ENCODE measurements at places on chromosomes 4 and X.

DNA sequence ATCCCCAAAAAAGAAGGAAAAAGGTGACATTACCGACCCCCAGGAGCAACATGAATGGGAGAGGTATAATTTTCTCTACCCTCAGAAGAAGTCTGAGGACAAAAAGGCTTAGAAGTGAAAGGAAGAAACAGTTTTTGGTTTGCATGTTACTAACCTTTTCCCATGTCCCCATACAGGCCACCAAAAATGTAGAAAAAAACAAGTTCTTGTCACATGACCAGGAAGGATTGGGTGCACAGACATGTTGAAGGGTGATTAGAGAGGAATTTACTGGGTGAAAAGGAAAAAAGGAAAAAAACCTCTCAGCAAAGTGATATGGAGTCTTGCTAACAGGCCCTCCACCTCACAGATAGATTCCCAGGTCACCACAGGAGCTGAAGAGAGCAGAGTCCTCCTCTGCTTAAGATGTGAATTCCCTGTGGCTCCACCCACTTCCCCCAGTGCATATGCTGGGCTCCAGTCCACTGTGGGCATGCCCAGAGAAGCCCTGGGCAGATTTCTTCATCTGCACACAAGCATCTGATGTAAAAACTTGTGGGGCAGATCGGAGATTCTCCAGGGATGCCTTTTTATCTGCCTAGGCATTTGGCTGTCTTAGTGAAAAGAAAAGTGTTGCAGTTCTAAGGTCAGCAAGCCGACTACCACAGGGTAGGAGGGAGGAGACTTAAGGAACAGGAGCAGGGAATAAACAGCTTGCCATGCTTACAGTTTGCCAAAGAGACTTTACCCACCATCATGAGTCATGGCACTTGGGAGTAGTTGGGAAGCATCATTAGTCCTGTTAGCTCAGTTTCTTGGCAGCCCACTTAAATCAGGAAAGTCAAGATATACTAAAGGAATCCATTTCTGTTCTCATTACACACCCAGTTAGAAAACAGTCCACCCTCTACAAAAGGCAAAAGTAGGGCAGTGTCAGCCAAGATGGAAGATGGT is 25.0 kb upstream of the PASD1 start:
- no peak for DNase-seq

GRCh38 chr4:78409612-78410202 is 141.9 kb upstream of the ANXA3 start:
- no peak for DNase-seq

- DNase-seq, result no peak
These were observed 221.2 kb downstream of the KLHL13 start for GRCh38 chrX:117895418-117895817.

- DNase-seq, result no peak
These were observed 544.0 kb upstream of the AMOT start for GRCh38 chrX:113384628-113385027.

DNA sequence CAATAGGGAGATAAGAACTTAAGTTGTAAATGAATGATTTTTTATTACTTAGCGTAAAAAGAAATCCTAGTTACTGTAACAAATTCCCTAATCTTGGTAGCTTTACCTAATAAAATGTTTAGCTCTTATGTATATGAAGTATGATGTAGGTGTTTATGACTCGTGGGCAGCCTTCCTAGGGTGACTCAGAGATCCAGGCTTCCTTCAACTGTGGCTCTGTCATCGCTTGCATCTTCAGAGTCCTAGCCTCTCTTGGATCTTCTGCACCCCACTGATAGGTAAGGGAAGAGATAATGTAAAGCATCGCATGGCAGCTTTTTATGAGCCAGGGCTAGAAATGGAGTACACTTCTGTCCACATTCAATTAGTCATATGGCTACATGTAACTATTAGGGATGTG is 165.6 kb upstream of the GLRA2 start:
- DNase-seq, result no peak

GRCh38 chr4:124044867-124045266 is 648.3 kb downstream of the SPRY1 start:
- DNase-seq, result no peak

GRCh38 chrX:13721819-13722519 is 12.5 kb downstream of the TRAPPC2 start:
- no peak for DNase-seq

DNA sequence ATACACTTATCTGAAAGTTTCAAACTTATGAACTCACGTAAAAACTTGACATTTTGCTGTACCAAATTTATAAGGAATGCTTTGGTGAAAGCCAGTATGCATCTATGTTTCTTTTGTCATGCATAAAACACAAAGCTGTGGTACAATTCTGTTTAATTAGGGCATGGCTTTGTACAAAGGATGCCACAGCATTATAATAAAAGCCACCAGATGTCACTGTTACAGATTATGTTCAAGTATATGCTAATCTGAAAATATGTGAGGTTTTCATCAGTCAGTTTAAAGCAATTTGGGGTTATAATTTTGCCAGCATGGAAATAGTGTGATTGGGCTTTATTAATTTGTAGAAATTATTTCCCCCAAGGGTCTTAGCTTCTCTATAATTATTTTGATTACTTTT is 69.0 kb downstream of the ATOH1 start:
- DNase-seq, result no peak

- no peak for DNase-seq
These were observed 60.4 kb downstream of the CD40LG start for GRCh38 chrX:136708348-136708747.

- DNase-seq, result no peak
These were observed at the start of gene ZFP92 for GRCh38 chrX:153411255-153411987. TSS of gene ZFP92 (plus strand) at chrX:153411472. CDS start at chrX:153418323, 6,851 bp downstream.

GRCh38 chrX:7996414-7996813 is 69.2 kb upstream of the PNPLA4 start:
- peak; percentile 16 for DNase-seq

- DNase-seq, result no peak
These were observed 16.1 kb downstream of the PGAM4 start for GRCh38 chrX:77953302-77953701.

DNA sequence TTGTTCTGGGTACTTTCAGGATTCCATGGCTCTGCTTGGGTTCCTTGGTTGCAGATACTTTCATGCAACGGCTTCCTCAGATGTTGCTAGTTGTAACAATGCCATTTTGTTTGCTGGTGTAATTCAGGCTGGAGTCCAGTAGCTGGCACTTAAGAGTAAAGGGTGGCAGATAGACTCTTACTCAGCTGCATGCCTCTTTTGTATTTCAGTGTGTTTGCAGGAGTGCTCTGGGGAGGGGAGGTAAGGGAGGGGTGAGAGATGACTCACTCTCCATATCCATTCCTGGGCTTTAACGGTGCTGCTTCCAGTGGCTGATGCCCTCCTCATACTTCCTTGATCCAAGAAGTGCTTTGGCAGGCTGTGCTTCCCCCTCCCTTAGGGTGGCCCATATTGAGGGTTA is 155.2 kb downstream of the ZNF330 start:
- DNase-seq, result no peak

- DNase-seq, result no peak
These were observed 58.8 kb downstream of the RHOH start for GRCh38 chr4:40255393-40256281.

- no peak for DNase-seq
These were observed 60.5 kb upstream of the SLC25A4 start for GRCh38 chr4:185082561-185082960.

- DNase-seq, result no peak
These were observed 25.2 kb downstream of the BMX start for GRCh38 chrX:15525664-15526416.

- DNase-seq, result no peak
These were observed 210.8 kb downstream of the MGST2 start for GRCh38 chr4:139876337-139876941.

DNA sequence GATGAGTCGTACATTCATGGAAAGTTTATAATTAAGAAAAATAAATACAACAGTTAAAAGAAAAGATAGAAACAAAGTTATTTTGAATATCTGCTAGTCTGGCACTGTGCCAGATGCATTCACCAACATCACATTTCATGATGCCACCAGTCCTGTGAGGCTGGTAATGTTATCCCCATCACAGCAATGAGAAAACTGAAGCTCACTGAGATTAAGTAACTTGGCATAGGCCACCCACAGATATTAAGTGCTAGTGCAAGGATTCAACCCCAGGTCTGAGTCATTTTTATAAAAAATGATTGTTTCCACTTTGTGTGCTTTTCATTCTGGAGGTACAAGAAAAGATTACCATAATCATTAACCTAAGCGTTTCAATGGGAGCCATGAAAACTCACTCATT is 65.0 kb upstream of the IL15 start:
- DNase-seq, result no peak

GRCh38 chr4:165184220-165184619 is 23.1 kb upstream of the KLHL2 start:
- no peak for DNase-seq

- DNase-seq, result no peak
These were observed 136.7 kb downstream of the EVC2 start for GRCh38 chr4:5571646-5572045.

DNA sequence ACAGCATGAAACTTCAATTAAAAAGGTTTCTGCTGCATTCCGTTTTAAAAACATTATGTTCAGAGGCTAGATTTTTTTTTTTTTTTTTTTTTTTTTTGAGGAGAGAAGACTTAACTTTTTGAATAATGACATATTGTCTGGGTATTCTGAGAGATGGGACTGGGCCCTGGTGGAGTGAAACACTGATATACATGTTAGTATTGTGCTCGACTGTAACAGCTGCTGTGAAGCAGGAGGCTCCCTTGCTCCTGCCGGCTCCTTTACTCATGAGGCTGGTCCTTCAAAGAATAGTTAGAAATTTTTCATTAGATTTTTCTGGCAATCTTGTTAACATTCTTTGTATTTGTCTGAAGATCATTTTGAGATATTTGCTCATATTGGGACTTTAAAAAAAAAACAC is 73.3 kb downstream of the TMEM131L start:
- no peak for DNase-seq

- no peak for DNase-seq
These were observed 21.7 kb upstream of the SEC24B start for GRCh38 chr4:109411964-109412363.

DNA sequence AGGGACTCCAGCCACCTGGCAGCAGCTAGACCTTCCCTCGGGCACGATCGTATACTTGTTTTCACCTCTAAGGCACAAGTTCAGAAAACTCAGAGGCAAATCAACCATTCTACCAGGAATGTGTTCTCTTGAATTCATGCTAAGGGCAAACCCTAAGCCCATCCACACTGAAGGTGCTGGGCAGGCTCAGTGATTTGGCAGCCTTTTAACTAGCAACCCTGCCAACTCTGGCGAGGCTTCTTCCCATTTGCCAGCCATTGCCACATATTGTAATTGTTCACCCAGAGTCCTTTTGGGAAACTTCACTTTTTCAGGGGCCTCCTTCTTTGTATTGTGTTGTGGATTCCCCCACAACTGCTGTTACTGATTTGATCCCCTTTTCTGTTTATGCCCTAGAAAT is 298.6 kb upstream of the LDB2 start:
- no peak for DNase-seq

DNA sequence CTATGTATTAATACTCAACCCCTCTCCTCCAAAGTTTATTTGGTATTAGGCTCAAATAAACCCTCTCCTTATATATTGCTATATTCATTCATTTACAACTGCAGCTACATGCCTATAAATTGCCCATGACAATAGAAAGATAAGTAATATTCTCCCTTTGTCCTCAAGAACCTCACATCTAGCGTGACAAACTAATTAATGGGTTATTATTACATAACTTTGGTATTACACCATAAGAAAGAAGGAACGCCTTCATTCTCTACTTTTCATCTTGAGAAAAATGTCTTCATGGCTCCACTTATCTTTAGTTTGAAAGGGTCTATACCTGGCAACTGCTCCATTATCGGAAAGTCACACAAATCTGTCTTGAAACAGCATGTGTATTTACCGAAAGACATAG is 157.7 kb upstream of the RASGEF1B start:
- DNase-seq, result no peak

GRCh38 chr4:35900286-35901243 is 343.7 kb downstream of the ARAP2 start:
- no peak for DNase-seq

DNA sequence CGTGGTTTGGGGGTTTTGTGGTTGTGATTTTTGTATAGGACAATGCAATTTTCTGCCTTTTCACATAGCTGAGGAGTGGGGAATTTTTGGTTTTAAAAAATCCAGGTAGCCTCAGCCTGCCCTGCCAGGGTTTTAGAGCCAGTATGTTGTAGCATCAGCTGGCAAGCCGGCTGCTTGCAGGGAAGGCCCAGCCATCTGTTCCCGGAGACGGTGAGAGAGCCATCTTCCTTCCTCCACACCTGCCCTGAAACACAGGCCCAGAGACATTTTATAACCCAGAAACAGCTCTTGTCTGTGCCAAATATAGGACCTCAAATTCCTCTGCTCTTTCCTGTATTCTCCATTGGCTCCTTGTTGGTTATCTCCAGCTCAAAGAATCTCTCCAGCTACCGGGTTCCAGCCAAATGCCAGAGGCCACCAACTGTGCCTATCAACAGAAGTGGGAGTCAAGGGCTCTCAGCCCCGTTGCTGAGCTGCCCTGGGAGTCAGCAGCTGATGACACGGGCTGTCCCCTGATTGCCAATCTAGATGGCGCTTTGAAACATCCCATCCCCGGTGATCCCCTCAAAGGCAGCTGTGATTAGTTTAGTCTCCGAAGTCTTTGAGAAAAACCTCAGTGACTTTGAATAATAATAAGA is 595.2 kb downstream of the MID1IP1 start:
- DNase-seq, result no peak

- DNase-seq, result no peak
These were observed 50.1 kb downstream of the YTHDC1 start for GRCh38 chr4:68299492-68300457.

GRCh38 chr4:185275501-185275900 is 66.1 kb downstream of the SNX25 start:
- no peak for DNase-seq

GRCh38 chrX:37989304-37989703 is 17.0 kb upstream of the SYTL5 start:
- no peak for DNase-seq

DNA sequence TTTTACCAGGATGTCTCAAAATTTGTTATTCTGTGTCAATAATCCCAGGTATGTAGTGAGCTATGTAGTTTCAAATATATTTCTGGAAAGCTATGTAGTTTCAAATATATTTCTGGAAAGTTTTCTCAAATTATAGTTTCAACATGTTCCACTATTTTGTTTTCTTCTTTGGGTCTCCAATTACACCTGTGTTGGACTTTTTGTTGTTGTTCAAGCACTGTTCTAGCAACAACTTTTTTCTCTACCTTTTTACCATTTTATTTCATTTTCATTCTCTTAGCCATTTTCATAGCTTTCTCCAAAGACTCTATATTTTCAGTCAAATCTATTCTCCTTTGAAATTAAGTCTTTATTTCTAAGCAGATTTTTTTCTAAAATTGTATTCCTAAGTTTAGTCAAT is 88.4 kb downstream of the LCORL start:
- no peak for DNase-seq

DNA sequence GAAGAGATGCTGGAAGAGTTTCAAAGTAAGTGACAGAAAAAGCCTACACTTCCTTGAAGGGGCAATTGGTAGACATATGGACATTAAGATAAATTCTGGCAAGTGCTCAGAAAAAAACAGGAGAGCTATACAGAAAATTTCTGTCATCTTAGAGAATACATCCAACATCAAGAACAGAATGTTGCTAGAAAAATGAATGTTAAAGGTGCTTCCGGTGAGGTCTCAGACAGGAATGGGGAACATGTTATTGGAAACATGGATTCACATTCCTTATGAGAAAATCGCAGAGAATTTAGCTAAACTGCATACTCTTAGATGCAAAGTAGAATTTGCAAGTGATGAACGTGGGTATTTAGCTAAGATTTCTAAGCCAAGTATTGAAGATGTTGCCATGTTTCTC is 9.5 kb downstream of the XAGE1B start:
- no peak for DNase-seq
